H7 (cell line): ENCODE measurements at places on chromosomes 7 and 10. TPM values are rescaled to one million over a fixed set of nuclear protein-coding genes. Genes with fewer than 3 reads are reported as not detected.

DNA sequence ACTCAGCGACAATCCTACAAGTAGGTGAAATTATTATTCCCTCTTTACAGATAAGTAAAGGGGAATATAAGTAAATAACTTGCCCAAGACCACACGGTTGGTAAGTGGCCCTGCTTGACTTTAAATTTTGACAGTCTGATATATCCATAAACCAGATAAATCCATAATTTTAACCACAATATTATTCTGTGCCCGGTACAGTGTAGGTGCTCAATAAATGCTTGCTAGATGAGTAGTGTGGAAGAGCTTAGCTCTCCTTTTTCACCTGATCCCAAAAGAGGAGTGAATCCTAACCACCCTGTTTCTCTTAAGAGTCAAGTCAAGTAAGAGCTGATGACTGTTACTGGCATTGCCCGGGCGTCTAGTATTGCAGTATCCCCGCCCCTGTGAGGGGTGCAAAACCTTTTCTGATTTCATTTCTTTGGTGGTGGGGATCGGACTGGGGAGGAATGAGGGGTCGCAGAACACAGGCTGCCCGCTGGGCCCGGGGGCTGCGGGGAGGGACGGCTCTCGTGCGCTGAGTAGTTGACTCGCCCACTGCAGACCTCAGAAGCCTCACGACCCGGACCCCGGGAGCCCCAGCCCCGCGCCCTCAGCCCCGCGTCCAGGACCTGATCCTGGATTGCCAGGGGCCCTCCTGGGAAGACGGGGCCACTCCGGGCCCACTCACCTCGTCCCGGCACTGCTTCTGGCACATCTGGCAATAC is 490 bp downstream of the KIN start:
- peak; percentile 76 for DNase-seq

- peak; percentile 13 for DNase-seq
Measured at GRCh38 chr7:86598311-86598710, 45.4 kb upstream of the GRM3 start.

DNA sequence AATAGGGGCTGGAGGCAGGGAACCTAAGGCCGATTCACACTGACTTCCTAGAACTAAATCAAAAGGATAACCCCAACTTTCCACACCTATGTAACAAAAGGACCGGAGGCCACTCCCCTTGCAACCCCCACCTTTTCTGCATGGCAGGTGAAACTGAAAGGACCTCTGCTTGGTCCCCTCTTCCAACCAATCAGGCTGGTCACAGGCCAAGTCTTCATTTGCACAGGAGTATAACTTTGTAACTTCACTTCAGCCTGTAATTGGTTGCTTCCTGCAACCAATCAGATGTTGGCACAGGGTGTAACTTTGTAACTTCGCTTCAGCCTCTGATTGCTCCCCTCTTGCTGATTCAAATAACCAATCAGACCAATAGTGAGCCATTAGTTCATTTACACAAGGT is 190.0 kb downstream of the FAM107B start:
- DNase-seq, result no peak

DNA sequence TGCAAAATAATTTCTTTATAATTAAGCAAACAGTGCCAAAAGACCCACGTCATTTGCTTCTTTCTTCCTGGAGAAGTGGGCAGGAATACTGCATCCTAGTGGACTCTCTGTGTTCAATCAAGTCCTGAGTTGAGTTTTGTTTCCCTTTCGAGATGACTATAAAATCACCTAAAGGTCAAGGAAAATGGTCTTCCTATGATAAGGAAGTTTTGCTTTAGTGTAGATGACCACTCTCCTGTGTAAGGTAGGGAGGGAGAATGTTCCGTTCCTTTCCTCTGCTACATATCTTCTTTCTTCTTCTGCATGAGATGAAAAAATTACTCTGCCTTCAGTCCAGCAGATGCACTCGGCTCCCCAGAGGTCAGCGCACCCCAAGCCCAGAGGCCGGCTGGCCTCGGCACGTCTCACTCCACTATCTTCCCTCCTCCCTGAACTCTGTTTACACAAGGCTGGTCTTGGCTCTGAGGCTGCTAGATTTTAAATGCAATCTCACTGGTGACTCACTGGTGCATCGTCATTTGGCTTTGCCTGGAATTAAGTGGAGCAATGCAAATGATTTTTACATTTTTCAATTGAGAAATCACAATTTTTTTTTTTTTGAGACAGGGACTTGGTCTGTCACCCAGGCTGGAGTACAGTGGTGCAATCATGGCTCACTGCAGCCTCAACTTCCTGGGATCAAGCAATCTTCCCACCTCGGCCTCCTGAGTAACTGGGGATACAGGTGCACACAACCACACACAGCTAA is 18.6 kb upstream of the VDAC2 start:
- no peak for DNase-seq

DNA sequence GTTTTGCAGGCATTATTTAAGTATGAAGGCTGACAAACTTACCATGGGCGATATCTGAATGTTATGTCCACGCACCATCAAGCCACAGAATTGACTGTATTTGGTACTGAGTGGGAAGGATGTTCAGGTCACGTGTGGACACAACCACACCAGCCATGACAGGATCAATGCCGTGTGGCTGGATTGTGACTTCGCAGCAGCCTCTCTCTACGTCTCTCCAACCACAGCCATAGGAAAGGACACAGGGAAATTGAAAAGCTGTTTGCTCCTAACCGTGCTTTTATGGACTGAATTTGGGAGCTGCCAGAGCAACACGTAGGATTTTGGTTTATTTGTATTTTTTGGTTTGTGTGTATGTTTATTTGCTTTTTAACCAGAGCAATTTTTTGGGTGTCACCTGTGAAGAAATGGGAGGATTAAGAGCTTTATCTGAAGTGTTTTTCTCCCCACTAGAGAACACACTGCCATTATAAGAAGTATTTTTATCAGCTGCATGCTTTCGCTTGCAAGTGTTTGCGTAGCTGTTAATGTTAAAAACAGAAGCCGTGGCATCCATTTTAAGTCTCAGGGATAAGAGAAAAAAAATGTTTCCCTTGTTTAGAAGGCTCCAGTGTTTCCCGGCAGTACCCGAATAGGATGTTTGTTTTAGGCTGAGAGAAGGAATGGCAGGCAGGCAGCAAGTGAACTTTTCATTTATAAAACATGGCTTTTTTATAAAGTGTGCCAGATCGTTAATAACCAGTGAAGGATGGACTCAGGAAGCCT is 401.1 kb upstream of the NFE2L3 start:
- DNase-seq, result no peak

GRCh38 chr7:151454932-151455530 is 15.1 kb upstream of the CRYGN start:
- peak; percentile 70 for DNase-seq

DNA sequence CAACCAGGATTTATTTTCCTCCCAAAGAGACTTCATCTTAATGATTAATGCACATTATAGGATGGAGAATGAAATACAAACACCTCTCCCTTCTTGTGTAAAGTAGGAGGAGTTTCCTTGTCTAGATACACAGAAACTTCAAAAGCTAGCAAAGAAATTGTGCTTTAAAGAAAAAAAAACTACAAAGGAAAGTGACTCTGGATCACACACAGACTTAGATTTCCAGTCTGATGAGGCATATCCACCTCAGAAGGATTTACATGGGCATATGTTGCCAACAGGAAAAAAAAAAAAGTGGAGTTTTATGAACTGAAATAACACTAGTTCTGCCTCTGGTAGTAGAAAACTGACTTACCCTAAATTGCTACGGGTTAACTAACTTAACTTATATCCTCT is 449.6 kb downstream of the KCNMA1 start:
- no peak for DNase-seq

- no peak for DNase-seq
Measured at GRCh38 chr10:88107296-88108097, 244.1 kb downstream of the PTEN start.

DNA sequence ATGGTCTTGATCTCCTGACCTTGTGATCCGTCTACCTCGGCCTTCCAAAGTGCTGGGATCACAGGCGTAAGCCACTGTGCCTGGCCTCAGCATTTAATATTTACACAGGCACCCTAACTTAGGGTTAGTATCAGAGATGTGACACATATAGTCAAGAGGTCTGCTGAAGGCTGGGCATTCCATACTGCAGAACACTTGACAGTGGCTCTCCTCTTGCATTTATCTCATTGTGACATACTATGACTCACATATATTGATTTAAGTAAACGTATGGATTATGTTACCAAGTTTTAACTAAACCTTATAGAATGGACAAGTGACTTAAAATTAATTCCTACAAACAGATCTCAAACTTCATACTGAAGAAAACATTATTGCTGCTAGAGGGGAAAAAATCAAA is 36.6 kb downstream of the BRAF start:
- no peak for DNase-seq

GRCh38 chr10:52484206-52485065 is 170.4 kb downstream of the DKK1 start:
- no peak for DNase-seq

DNA sequence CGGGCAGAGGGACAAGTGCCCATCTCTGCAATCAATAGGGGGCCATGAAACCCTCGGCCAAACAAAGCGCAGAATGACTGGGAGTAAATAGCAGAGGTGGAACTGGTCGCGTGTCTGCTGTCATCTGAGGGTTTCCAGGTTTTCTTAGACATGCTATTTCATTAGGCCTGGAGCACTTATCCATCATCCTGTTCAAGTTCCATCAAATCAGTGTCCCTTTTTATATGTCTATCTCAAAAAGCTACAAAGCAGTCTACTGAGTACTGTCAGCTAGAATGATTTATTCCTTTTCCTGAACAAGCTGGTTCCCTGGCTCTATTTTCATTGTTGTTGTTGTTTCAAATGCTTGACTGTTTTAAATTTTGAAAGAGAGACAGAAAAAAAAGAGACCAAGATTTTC is 590.5 kb downstream of the PARD3 start:
- no peak for DNase-seq

- no peak for DNase-seq
Measured at GRCh38 chr7:94183891-94184290, 179.7 kb upstream of the BET1 start.

GRCh38 chr10:17607603-17608332 is 9.4 kb downstream of the HACD1 start:
- peak; percentile 57 for DNase-seq

- DNase-seq, result peak; percentile 91
Measured at GRCh38 chr10:104045151-104046089, 40.3 kb downstream of the COL17A1 start.

DNA sequence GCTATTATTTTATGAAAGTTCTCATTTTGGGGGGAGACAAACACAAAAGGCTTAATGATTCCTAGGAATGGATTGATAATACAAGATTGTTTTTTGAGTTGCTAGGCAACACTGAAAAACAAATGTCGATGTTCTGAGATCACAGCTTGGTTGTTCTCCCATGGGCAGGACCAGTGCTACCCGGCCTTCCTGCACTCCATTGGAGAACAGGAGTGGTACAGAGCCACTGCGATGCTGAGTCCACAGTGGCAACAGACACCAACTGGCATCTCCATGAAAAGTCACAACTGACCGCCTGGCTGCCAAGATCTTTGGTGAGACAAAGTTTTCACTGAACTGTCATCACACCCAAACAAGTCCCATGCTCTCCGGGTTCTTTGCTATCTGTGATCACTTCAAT is 68.9 kb upstream of the NMT2 start:
- no peak for DNase-seq

- no peak for DNase-seq
Measured at GRCh38 chr7:143271240-143271639, 8.0 kb downstream of the GSTK1 start.

DNA sequence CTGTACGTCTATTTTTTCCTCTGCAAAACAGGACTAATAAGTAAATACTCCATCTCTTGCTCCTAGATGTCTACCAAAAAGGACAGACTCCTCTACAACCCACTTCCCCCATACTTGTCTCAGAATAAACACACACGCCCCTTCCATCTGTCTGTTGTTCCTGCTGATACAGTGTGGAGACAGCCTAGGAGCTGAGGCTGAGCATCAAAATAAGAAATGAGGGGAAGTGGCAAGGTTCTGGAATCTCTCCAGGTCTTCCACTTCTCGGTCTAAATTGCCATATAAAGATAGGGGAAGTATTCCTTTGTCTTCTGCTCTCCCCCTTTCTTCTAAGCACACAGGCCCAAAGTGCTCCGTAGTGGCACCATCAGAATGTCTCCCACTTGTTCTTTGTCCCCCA is 30.8 kb upstream of the VSIR start:
- DNase-seq, result no peak

DNA sequence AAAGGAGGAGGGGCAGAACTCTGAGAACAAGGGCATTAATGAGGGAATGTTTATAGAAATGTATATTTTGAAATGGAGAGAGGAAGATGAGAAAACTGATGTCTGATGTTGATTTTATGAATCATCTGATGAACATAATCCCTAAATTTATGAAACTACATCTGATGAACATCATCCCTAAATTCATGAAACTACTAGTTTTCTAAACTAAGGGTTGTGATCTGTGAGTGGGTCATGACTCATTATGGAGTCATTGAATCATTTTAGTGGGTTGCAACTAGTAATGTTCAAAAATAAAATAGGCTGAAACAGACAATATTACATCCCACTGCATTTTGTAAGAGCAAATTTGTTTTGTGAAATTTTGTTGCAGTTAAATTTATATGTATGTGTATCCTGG is 442.6 kb upstream of the TEX47 start:
- DNase-seq, result no peak

GRCh38 chr10:76113952-76114351 is 682.5 kb downstream of the LRMDA start:
- no peak for DNase-seq

DNA sequence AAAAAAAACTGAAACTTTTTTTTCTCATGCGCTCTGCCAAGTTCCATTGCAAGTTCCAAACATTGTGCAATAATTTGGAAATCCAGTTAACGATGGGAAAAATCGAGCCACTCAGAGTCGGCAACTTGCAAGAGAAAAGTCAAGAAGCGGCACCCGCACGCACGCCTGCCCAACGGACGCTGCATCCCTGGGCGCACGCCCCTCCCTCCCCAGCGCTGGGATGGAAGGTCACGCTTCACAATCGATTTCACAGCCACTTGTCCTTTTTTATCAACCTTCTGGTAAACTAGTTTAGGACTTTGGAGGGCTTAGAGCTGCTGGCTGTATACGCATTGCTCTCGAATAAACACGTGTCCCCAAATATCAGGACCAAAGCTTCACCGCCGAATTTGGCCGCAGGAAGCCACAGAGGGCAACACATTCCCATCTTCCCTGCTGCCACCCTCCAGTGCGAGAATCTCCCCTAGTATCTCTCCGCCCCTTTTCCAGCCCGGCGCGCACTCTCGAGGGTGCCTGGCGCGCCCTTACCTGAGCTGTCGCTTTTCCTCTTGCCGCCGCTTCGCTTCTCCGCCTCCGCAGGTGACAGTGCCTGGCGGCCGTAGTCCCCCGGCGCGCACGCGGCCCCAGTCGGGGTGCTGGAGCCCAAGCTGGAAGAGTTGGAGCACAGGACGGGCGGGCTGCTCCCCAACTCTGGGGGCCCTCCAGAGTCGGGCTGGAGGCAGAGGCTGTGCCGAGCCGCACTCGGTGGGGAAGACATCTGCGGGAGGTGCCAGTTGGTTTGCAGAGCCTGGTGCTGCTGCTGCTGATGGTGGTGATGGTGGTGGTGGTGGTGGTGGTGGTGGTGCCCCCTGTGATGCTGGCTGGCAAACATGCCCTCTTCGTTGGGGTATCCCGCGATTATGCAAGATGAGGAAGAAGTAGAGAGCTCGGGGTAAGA is 857 bp downstream of the MEOX2 start:
- DNase-seq, result peak; percentile 59

GRCh38 chr7:120988591-120989256 is at the start of gene CPED1:
CPED1 (plus strand) TSS chr7:120988711; CDS start chr7:120989622, 911 bp downstream.
- DNase-seq, result peak; percentile 80

Gene DDX56
- 81.2 and 93.4 TPM in 2 replicates for total RNA-seq

Gene HABP2
- total RNA-seq, result not detected in 2 replicates

Gene FAM200A
- 7.2 and 8.1 TPM in 2 replicates for total RNA-seq

Gene ASAH2
- 0.59 and 4.4 TPM in 2 replicates for total RNA-seq

Gene HOGA1
- 0.37 TPM in 1 of 2 replicates, not detected in the other for total RNA-seq

Gene SPDYE16
- total RNA-seq, result not detected in 2 replicates

Gene ERVW-1
- total RNA-seq, result 0.52 and 1.1 TPM in 2 replicates

Gene SCART1
- total RNA-seq, result 0.03 and 0.44 TPM in 2 replicates
